ENCODE measurements at places on chromosomes 13 and 19.

- no peak for DNase-seq
These were observed 1.8 kb upstream of the CEACAM8 start for GRCh38 chr19:42596391-42597072.

GRCh38 chr19:43541920-43542650 lies 9.1 kb downstream of the ZNF575 start:
- DNase-seq, result no peak

DNA sequence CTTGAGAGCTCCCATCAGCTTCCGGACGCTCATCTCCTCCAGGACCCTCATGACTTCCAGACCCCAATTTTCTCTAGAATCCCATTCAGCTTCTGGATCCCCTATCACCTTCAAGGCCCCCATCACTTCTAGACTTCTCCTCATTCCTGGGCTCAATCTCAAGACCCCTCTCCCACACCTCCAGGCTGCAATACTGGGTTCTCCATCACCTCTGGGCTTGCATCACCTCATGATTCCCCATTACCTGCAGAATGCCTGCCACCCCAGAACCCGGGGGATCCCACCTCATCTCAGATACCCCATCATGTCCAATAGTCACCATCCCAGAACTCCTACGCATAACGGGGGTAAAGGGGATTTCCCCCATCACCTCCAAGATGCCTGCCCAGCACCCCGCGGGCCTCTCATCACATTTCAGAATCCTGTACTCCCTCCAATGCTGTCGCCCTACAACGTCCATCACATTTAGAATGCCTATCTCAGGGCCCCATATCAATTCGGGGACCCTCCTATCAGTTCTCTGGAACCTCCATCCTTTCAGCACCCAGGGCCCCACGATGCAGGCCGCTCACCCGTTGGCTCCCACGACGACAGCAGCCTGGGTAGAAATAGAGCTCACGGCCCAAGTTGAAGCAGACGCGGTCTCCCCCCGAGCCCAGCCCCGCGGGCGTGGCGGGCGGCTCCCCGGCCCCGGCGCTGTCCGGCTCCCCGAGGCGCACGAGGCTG lies 738 bp downstream of the DMWD start:
- DNase-seq, result no peak

- DNase-seq, result no peak
These were observed 4.6 kb downstream of the RNASEH2B start for GRCh38 chr13:50914176-50914700.

GRCh38 chr19:31255831-31256592 lies 93.2 kb downstream of the TSHZ3 start:
- DNase-seq, result no peak

GRCh38 chr13:97127842-97128241 lies 94.3 kb upstream of the MBNL2 start:
- no peak for DNase-seq

DNA sequence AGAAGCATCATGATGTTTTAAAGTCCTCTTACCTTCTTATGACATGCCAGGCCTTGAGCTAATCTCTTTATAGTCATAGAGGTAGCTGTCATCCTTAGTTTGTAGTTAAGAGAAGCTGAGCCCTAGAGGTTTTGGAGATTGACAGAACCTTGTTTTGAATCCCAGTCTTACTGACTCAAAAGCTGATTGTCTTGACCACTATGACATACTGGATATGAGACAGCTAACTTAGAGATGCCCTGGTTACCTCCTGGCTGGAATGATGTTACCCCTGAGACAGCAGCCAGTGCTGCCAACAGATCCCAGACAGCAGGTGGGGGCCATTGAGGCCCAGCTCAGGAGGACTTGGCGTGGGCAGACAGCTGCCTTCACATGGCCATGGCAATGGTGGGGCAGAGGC lies 311.0 kb downstream of the MTUS2 start:
- no peak for DNase-seq
